ENCODE measurements at places on chromosomes 7 and 10.

DNA sequence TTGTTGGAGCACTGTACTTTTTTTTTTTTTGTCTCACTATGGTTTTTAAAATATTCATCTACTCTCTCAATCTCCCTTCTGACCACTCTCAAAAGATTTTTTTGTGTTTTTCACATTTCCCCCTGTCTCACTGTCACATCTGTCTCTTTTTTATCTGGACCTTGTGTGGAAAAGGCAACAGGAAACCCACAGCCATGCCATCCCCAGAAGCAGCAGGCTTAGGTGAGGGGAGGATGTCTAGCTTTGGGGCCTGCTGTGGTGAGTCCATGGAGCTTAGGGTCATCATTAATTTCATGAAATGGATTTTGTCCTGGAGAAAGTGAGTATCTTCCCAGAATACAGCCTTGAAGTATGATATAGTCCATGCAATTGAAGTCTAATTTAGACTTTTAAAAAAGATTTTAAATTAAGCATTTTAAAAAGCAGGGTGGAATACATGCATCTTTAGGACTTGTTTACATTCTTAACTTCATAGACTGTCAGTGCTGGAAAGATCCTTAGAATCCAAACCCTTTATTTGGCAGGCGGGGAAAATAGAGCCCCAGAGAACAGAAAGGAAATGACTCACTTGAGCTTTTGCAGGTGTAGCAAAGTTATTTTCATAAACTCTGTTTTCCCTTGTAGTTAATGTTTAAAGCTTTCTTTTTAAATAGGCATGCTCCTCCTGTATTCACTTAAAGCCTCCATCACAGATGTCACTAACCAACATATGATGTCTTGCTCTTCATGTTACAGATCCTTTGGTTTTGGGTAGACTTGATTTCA lies 25.1 kb downstream of the MINDY4 start:
- DNase-seq = no peak

- no peak for DNase-seq
These were observed 19.6 kb downstream of the NUDT1 start for GRCh38 chr7:2261611-2262010.

- no peak for DNase-seq
These were observed 38.9 kb upstream of the LANCL2 start for GRCh38 chr7:55326081-55326835.

- no peak for DNase-seq
These were observed 639.8 kb downstream of the INHBA start for GRCh38 chr7:41063116-41063515.

DNA sequence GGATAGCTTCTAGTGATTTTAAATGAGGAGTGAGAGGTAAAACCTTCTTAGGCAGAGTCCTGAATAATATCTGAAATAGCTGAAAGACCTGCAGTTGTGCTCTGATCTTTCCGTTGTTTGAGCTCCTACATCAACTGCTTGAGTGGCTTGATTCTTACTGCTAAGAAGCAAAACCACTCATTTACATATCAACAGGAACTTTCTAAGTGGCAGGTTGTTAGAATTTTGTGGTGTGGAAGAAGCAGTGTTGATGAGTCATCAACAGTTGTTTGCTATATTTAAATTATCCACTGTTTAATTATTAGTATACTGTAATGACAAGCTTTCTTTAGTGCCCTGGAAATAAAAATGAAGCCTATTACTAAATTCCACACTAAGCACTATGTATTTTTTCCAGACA lies 689.5 kb downstream of the DNAJB9 start:
- peak; percentile 13 for DNase-seq

GRCh38 chr10:19828278-19829049 lies 12.2 kb downstream of the PLXDC2 start:
- DNase-seq = no peak

GRCh38 chr10:88347597-88348304 lies 235.4 kb downstream of the RNLS start:
- DNase-seq = peak; percentile 6

GRCh38 chr10:8586504-8586903 lies 532.0 kb downstream of the GATA3 start:
- DNase-seq = no peak

DNA sequence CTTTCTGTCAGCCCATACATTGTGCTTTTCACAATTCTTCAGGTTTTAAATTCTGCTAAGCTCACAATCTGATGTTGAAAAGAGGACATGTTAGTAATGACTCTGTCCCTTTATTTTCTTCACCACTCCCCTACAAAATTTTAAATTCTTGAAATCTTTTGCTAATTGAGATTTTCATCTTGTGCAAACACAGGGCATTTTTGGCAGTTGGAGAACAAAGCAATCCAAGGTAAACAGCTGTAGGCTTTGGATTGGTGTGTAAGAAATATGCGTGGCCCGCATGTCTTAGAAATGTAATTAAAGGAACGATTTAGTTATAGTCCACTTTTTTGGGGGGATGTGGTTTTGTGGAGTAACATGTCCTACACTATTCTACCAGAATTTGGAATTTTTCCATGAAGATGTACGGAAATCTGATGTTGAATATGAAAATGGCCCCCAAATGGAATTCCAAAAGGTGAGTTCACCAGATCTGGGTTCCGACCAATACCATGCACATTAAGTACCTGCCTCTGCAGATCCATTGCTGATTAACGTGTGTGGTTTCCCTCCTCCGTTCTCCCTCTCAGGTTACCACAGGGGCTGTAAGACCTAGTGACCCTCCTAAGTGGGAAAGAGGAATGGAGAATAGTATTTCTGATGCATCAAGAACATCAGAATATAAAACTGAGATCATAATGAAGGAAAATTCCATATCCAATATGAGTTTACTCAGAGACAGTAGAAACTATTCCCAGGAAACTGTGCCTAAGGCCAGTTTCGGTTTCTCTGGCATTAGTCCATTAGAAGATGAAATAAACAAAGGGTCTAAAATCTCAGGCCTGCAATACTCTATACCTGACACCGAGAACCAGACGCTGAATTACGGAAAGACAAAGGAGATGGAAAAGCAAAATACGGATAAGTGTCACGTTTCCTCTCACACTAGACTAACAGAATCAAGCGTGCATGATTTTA lies 181.1 kb downstream of the ARHGAP21 start:
- DNase-seq = no peak

DNA sequence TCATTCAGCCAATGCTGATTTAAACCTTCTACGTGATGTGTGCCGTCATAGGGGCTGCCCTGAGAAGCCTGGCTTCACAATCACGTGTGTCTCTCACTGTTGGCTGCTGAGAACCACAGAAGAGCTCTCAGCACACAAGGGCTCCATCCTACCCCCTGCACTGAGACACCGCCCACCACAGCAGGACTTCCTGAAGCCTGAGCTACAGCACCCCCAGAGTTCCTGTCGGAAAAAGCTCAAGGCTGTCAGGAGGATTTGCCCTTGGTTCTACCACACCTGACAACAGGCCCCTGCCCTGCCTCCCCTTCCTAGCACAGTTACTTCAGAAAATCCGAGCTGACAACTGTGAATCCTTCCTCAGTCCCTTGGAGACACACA lies 191.9 kb downstream of the MAD1L1 start:
- DNase-seq = no peak

DNA sequence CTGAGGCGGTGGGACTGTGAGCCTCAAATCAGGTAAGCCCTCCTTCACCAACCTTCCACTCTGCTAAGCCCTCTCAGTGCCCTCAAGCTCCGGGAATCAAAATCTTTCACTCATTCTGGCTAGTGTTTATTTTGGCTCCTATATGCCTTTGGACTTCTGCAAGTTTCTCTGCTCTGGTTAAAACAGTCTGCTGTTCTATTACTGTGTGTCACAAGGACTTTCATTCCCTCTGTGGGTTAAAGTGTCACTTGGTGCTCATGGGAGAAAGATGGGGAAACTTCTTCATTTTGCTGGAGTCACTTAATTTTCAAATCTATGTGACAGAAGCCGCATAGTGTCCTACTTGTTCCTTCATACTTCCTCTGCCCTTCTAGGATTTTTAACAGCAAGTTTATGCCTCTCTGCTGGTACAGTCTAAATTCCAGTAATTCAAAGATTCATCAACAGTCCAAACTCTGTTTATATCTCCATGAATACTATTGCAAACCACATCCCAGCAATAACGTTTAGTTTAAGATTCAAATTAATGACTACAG lies 61.3 kb downstream of the CD36 start:
- no peak for DNase-seq

DNA sequence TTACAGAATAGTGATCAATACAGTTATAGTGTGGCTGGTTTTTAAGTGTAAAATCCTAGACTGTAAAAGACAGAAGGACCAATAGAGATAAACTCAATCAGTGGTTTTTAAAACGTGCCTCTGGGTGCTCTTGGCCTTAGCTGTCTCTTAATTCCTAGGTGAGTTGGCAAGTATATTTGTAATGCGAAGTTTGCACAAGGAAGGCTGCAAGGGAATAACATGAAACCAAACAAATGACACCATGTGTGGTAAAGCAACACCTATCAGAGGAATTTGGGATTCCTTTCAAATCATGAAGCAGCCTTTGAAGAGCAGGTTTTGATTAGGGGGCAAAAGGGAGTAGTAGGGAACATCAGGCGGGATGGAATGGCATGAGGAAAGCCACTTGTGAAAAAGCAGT lies 284.6 kb downstream of the INHBA start:
- DNase-seq = no peak

DNA sequence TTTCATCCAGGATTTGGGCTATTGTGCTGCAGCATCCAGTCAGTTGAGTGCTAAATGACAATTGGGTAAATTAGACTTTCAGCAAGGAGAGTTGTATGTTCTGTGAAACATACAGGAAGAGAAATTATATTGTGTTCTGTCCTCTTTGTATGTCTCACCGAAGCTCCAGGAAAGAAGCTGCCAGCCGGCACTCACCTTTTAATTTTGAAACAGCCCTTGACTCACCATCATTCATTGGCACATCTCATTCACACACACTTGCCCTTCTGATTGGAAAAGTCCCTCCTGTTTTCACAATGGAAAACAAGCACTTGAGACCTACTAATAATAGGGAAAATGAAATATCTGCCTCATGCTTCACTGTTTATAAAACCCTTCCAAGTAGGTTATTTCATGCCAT lies 495.6 kb downstream of the RPS24 start:
- DNase-seq = no peak

- no peak for DNase-seq
These were observed 40.9 kb upstream of the ZNF32 start for GRCh38 chr10:43689618-43689954.

DNA sequence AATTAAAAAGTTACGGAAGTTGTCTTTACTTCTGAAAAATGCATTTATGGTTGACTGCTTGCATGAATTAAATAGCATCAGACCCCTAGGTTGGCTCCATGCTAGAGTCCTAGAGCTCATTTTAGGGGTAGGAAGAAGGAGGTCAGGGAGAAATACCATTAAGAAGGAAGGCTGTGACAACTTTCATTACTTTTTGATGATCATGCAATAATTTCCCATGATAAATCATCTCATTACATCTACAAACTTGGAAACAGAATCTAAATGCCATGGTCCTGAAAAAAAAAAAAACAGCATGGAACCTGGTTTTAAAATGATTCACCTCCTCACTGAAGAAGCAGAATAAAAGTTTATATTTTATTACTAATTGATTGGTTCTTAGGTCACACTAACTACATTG lies 20.3 kb upstream of the PLXNA4 start:
- no peak for DNase-seq

DNA sequence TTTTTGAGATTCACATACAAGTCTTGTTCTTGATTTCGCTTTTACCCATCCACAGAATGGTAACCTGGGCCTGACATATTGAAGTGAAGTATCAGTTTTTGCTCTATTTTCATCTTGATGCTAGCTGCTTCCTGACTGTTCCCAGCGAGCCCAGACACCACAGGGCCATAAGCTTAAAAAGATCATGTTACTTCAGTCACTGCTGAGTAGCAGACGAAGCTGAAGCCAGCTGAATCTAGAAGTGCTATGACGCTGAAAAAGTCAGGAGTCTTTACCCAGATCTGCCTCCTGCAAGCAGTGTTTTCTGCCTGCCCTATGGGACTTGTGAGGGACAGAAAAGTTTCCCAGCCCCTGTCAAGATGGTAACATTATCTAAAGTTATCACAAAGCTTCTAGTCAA lies 2.7 kb upstream of the PRXL2A start:
- DNase-seq = no peak

DNA sequence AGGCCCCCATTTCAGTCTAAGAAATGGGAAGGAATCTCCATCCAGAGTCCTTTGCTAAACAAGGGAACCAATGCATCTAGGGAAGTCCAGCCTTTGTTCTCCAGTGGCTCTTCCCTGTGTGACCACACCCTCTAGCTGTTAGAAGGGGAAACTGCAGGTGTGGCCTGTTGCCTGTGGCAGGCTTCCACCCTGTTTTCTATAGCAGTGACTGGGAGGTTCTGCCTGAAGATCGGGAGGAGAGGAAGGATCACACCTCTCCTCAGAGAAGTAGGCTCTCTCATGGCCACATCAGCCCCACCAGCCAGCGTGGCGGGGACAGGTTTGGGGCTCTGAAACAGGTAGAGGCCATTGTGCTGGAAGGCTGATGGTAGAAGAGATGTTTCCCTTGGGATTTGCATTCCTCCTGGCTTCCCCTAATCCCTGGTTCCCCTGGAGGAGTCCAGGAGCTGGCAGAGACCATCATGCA lies 47.7 kb upstream of the TRIM8 start:
- peak; percentile 48 for DNase-seq

DNA sequence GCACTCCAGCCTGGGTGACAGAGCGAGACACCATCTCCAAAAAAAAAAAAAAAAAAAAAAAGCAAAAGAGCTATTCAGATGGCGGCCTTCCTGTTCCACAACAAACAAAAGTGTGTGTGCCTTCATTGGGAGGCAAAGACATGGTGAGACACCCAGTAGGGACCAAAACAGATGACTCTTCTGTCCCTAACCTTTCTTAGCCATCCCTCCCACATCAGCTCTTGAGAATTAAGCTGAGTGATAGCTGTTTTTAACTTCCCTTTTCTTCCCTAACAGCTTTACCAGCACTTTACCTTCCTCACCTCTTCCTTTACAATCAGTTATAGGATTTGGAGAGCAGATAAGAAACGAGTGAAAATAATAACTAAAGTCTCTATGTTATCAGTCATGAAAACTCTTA lies 48.2 kb downstream of the ARMH3 start:
- DNase-seq = no peak
